ENCODE measurements at places on chromosomes 6 and 20. TPM values are rescaled to one million over a fixed set of nuclear protein-coding genes. Genes with fewer than 3 reads are reported as not detected.

SLC17A2 gene
- not detected for total RNA-seq

C2 gene
- total RNA-seq, result 0.82 TPM

ACSS1 gene
- 15.5 TPM for total RNA-seq

TREML1 gene
- 2.3 TPM for total RNA-seq

SLC17A1 gene
- total RNA-seq, result not detected

MAFB gene
- total RNA-seq, result 2.1 TPM

EEF1A2 gene
- 0.31 TPM for total RNA-seq

BMP7 gene
- total RNA-seq, result 0.38 TPM

PPP1R3G gene
- total RNA-seq, result 0.05 TPM

ANGPT4 gene
- 0.51 TPM for total RNA-seq

CGA gene
- not detected for total RNA-seq

HLA-DQA1 gene
- not detected for total RNA-seq

BPIFA1 gene
- total RNA-seq, result not detected

HRH3 gene
- total RNA-seq, result not detected

MARCKS gene
- 669 TPM for total RNA-seq

NRN1 gene
- 39.6 TPM for total RNA-seq

MUC21 gene
- 0.10 TPM for total RNA-seq

CEP57L1 gene
- total RNA-seq, result 11.0 TPM

ADGRB3 gene
- total RNA-seq, result 2.4 TPM

ARG1 gene
- total RNA-seq, result not detected

MUCL3 gene
- total RNA-seq, result not detected

PLEKHG1 gene
- total RNA-seq, result 135 TPM

PRDM1 gene
- total RNA-seq, result 19.6 TPM

OSBPL2 gene
- total RNA-seq, result 39.5 TPM

CST5 gene
- not detected for total RNA-seq

AIF1 gene
- total RNA-seq, result 22.8 TPM

C20orf144 gene
- total RNA-seq, result not detected

KATNA1 gene
- 12.5 TPM for total RNA-seq

GSTA3 gene
- total RNA-seq, result not detected

RHAG gene
- total RNA-seq, result 0.46 TPM

DDO gene
- total RNA-seq, result not detected

CRISP3 gene
- 0.80 TPM for total RNA-seq

NKX2-2 gene
- 0.82 TPM for total RNA-seq

EPHA7 gene
- total RNA-seq, result 12.1 TPM

SSR1 gene
- total RNA-seq, result 132 TPM

PI16 gene
- 20.5 TPM for total RNA-seq

C20orf202 gene
- 0.92 TPM for total RNA-seq

Data from endothelial cell (in vitro differentiated cells).